ENCODE measurements at places on chromosomes 12 and 14. TPM values are rescaled to one million over a fixed set of nuclear protein-coding genes. Genes with fewer than 3 reads are reported as not detected.

Gene ABCD2
- total RNA-seq, result 1.0 TPM

Gene ERH
- total RNA-seq, result 75.7 TPM

Gene ZC2HC1C
- total RNA-seq, result under 0.01 TPM

Gene AHNAK2
- total RNA-seq, result 11.5 TPM

Gene RNASE2
- total RNA-seq, result not detected

Gene CDCA3
- total RNA-seq, result 3.1 TPM

Gene RBP5
- not detected for total RNA-seq

Gene HOXC12
- not detected for total RNA-seq

Measured in skeletal muscle tissue (tissue), 5 donors.